Fibroblast of skin of left quadriceps (primary cell): ENCODE measurements at places on chromosomes 13 and 19.

DNA sequence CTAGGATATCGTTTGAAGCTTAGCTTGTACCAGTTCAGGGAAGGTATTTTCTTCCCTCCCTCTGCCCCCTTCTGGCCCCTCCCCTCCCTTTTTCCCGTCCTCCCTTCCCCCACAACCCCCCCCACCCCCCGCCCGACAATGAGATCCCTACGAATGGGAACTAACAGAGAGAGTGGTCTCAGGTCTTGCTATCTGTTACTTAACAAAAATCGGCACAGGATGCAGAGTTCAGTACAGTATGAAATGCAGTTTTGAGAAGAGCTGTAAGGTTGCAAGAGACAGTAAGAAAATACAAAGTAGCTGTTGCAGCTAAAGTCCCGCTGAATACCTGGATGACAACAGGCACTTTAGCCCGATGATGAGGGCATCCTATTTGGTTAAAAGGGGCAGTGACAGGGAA lies 3.1 kb upstream of the DACH1 start:
- no peak for DNase-seq

DNA sequence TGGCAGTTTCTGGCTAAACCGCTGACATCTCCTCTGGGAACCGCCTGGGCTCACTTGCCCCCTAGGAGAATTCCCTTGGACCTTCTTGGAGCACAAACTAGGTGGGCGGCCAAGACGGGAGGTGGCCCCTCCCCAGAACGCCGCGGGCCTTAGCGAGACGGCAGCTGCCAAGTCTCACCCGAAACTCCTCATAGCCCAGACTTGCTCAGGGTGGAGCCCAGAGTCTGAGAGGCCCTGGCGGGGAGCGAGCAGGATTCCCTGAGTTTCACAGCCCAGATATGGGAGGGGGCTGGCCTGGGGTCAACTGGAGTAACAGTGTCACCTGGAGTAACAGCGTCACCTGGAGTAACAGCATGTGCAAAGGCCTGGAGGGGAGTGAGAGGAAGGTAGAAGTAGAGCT lies 10.1 kb downstream of the TINCR start:
- DNase-seq, result no peak

GRCh38 chr19:28332351-28332750 lies 880.6 kb downstream of the UQCRFS1 start:
- DNase-seq, result no peak

- no peak for DNase-seq
Observed at GRCh38 chr19:41324921-41325639, 15.1 kb downstream of the CCDC97 start.

DNA sequence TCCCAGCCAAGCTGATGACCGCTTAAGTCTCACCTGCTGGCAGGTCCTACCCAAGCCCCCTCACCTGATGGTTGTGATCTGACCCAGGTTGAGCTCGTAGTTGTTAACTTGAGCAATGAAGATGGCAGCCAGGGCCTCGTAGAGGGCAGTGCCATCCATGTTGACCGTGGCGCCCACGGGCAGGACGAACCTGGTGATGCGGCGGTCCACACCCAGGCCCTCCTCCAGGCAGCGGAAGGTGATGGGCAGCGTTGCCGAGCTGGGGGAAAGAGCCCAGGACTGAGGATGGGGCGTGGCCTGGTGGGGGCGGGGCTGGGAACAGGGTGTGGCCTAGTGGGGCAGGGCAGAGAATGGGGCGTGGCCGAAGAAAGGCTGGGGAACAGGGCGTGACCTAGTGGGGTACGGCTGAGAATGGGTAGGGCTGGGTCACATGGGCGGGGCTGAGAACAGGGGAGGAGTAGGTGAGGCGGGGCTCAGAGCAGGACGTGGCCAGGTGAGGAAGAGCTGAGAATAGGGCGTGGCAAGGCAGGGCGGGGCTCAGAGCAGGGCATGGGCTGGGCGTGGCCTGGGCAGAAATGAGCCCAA lies 12.9 kb downstream of the OR7C2 start:
- DNase-seq, result no peak

GRCh38 chr19:17450264-17451075 lies 2.0 kb upstream of the TMEM221 start:
- no peak for DNase-seq

GRCh38 chr13:49620170-49620621 lies 8.1 kb upstream of the ARL11 start:
- DNase-seq, result no peak
